ENCODE measurements at places on chromosomes 2 and 18.
A peak's percentile ranks its signal among the peaks of the same experiment; 100 is the strongest.

- DNase-seq, result no peak
These were observed 91.5 kb upstream of the HS6ST1 start for GRCh38 chr2:128410035-128410757.

DNA sequence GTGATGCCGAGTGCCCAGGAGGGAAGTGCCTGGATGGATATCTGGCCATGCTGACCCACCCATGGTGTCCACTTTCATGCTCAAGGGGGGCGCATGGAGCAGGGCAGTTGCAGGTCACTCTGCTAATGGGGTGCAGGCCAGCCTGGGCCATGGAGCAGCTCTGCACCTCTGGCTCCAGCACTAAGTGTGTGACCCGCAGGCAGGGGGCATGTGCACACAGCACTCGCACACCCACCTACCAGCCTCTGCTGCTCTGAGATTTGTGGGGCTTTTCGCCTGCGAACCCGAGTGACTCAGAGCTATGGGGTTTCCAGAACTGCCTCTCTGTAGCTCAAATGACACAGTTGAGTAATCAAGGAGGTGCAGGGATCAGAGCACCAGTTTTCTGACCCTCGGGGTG is 66.2 kb downstream of the CYP26B1 start:
- no peak for DNase-seq

DNA sequence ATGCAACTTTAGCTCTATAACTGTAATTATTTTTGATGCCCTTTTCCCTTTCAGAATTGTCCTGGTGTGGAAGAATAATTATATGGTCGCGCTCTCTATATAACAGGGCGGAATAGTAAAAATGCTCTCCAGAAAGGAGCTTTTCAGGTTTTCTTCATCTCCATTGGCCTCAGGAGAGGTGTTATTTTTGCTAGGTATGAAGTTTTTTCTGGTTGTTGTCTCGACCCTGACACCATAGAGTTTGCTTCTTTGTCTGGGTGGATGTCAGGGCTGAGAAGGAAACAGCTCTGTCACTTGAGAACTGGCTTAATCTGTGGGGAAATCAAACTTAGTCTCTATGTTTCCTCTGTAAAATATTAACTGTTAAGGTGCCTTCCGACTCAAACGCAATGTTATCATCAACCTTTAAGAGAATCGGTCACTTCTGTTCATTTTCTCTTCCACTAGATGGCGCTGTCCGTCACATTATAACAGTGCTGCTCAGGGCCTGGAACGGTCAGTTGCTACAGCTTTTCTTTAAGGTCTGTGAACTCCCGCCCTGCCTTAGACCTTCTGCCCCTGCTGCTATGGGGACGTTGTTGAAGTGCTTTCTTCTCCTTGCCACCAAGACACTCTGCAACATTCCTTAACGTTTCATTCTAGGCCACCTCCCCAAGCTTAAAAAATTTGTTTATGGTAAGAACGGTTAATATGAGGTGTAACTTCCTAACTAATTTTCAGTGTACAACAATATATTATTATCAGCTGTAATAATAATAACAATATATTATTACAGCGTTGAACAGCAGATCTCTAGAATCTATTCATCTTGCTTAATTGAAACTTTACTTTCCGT is 23.8 kb upstream of the SERPINB12 start:
- DNase-seq, result no peak

DNA sequence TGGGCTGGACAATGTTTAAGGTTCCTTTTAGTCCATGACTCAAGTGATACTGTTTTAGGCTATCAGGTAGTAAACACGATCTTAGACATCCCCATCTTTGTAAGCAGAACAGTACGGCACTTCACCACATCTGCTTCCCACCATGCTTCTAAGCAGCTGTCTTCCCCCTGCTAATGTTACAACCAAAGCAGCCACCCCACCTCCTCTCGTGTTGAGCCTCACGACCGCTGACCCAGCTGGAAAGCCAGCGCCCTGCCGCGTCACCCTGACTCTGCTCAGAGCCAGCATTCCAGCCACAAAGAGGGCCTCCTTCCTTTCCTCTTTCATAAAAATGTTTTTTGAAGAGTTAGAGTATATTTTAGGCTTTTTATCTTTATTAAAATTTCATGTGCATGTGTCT is 9.4 kb downstream of the MTERF4 start:
- DNase-seq, result no peak

DNA sequence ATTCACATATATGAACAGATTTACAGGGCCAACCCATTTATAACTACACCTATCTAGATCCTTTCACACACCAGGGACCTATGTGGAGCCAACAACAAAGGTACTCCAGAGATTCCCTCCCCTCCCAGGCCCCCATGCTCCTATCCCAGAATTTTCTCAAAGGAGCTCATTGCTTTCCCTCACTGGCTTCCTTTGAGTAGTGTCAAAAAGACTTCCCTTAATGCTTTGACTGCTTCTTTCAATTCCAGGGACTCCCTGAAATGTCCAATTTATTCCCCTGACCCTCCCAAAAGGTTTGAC is 46.6 kb downstream of the IKZF2 start:
- DNase-seq, result no peak

DNA sequence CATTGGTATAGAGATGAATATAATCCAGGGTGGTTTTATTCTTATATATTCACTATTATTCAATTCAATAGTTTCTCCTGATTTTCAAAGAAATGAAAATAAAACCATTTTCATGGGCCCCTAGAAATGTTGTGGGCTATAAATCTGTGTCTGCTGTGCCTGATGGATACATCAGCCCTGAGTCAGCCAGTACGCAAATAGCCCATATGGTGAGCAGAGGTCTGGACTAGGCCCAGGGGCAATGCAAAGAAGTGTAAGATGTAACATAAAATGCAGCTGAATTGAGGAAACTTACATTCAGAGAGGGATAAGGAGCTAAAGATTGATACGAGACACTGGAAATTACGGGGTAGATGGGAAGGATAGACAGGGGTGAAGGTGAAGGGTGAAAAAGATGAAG is 122.5 kb downstream of the MAIP1 start:
- no peak for DNase-seq

DNA sequence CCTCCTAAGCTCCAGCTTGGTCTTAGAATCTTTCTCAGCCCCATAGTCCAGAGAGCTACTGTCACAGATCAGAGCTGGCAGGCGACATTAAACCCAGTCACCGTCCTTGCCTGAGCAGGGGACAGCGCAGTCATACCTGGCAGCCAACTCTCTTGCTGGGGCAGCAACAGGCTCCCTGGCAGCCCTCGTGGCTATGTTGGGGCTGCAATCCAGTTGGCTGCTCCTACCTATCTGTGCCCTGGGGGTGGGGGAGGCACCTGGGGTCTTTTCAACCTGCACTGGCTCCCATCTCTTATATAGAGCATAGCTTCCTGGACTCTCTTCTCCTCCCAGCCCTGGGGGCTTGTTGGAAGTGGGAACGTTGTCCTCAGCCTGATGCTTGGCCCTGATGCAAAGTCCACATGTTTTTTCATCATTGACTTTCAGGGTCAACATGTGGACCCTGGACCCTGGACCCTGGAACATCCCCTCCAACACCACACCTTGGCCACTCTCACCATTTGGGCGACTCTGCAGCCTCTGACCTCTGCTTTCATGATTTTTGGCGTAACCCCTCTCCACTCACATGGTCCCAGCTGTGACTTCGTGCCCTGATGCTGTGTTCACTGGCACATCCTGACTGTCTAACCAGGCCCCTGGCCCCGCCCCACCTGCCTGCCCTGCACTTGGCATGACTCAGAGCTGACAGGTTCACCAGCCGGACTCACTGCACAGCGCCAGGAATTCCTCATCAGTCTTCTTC is 45.6 kb downstream of the ATOH8 start:
- DNase-seq, result no peak

- DNase-seq, result no peak
These were observed 6.8 kb downstream of the ZCCHC2 start for GRCh38 chr18:62529597-62529996.

GRCh38 chr2:84038866-84039265 is 420.2 kb downstream of the SUCLG1 start:
- no peak for DNase-seq

DNA sequence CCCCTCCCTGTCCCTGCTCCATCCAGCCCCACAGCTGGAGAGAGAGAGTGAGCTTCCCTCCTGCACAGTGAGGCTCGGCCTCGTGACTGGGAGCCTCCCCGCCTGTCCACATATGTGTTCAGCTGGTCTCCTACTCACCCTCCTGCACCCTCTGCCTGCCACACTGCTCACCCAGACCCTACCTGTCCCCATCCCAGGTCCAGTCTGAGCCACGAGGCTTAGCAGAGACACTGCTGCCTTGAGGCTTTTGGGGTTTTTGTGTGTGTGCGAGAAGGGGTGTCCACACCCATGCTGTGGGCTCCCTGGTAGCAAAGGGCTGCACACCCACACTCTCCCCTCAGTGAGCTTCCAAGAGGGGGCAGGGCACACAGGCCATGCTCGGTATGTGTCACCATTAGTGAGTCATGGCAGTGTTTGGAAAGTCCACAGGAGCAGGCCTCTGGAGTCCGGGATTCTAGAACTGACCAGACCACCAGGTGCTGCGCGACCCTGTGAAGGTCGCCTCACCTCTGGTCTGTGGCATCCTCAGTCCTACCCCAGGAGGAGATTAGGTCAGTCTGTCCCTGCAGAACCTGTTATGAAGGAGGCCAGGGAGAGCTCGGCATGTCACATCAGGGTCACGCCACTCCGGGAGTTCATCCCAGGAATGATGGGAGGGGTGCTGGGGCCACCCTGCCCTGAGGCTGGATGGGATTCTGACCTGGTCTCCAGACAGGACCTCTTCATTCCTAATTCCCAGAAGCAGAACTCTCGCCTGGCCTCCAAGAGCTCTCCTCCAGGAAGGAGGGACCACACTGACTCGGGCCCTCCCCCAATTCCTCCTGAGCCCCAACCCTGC is 39.9 kb upstream of the SMAD7 start:
- DNase-seq, result no peak

DNA sequence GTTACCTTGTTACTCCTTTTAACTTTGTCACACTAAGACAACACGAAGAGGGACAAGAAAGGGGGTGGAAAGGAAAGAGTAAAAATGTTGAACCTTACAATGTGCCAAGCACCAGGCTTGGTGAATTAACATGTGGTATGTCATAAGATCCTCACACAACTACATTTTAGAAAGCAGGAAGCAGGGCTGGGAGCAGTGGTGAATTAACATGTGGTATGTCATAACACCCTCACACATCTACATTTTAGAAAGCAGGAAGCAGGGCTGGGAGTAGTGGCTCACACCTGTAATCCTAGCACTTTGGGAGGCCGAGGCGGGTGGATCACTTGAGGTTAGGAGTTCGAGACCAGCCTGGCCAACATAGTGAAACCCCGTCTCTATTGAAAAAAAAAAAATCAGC is 159.3 kb upstream of the CHAC2 start:
- DNase-seq, result no peak

GRCh38 chr2:180596453-180596852 is 384.0 kb upstream of the UBE2E3 start:
- no peak for DNase-seq

DNA sequence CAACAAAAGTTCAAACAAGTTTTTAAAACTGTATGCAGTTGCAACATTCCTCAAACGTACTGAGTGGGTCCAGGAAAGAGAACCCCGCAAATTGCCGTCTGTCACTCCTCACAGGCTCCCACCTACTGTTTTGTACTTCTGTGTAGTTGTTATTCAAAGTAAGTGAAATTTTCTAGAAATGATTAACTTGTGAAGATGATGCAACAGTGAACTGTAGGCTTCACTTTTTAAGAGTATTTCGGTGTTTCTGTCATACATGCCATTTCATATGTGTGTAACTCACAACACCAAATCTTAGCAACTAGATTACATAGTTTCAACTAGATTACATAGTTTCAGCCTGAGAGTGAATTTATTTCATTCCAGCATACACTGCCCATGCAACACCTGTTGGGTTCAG is 226.0 kb upstream of the TANK start:
- no peak for DNase-seq

GRCh38 chr2:216319771-216320170 is 52.5 kb downstream of the MARCHF4 start:
- no peak for DNase-seq

GRCh38 chr2:207944979-207945600 is 80.2 kb downstream of the PLEKHM3 start:
- no peak for DNase-seq

- no peak for DNase-seq
These were observed 121.7 kb downstream of the INO80D start for GRCh38 chr2:205964111-205964761.

DNA sequence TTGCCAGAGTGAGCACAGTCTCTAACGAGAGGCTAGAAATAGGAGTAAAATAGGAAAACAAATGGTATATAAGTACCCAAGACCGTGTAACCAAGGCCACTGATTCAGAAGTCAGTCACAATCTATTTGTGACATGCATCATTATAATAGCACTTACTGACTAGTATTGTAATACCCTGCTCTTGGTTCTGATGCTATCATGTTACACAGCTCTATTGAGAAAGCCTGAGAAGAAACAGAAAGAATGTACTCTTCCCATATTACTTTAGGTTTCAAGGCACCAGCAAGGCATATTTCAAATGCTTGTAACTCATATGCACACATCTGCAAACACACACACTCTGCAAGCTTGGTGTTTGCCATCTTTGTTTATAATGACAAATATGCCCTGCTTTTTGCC is 746.4 kb downstream of the SLC4A3 start:
- no peak for DNase-seq

DNA sequence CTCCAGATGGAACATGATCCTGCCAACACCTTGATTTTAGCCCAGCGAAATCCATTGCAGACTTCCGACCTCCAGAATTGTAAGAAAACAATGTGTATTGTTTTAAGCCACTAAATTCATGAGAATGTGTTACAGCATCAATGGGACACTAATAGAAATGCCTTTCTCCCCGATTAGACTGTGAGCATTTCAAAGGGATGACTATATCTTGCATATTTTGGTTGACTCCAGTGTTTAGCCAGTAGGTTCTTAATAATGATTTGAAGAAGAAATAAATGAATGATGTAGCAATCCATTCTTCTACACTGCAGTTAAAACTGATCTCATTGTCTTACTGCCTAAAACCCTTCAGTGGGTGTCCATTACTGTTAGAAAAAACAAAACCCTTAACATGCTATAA is 67.4 kb upstream of the ACVR1C start:
- no peak for DNase-seq

DNA sequence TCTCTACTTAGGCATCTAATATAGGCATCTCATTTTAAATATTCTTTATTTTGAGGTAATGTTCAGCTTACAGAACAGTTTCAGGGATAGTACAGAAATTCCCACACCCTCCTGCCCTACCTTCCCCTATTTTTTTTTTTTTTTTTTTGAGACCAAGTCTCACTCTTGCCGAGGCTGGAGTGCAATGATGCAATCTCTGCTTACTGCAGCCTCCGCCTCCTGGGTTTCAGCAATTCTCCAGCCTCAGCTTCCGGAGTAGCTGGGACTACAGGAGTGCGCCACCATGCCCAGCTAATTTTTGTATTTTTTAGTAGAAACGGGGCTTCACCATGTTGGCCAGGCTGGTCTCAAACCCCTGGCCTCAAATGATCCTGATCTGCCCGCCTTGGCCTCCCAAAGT is 97.6 kb downstream of the EPB41L5 start:
- peak; percentile 17 for DNase-seq

DNA sequence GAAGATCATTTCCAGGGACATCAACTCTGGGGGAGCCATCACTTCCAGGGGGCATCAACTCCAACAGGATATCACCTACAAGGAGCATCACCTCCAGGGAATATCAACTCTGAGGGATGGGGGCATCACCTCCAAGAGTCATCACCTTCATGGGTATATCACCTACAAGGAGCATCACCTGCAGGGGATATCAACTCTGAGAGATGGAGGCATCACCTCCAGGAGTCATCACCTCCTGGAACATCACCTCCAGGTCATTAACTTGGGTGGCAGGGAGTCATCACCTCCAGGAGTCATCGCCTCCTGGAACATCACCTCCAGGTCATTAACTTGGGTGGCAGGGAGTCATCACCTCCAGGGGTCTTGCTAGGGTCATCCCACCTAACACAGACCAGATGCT is 167.6 kb downstream of the NDUFA10 start:
- DNase-seq, result no peak

GRCh38 chr2:162226836-162227235 is 16.4 kb downstream of the FAP start:
- no peak for DNase-seq
